Stimulated activated CD4-positive, alpha-beta T cell treated with anti-CD3 and anti-CD28 coated beads, Interleukin-1b, Interleukin-23, amount 100 ng/mL, for 1 hour (primary cell): ENCODE measurements at places on chromosomes 2 and 18.

DNA sequence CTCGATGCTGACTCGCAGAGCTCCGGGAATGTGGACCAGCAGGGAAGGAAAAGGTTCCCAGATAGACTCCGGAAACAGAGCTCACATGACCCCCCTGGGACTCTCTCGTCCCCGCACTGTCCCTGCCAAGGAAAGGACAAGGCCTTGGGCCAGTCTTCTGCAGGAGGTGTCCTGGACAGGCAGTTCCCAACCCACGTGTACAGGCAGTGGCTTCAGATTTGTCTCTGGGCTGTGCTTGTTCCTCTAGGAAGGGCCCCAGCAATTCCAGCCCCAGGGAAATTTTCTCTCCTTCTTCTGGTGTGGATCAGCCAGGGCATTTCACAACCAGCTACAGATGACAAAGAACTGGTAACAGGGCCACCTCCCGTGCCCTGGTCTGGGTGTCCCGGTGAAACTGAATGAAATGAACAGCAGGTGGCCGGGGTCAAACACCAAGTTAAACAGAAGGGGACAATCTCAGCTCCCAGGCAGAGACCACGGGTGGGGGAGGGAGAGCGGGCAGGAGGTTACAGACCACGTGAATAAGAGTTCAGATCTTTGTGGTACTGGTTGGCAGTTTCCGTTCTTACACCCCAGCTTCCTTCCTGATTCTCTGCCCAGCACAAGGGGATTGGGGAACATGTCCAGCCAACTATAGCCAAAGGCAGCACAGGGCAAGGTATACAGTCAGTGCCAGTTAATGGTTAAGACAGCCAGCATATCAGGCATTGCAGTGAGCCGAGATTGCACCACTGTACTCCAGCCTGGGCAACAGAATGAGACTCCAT lies 52.2 kb upstream of the CAB39 start:
- DNase-seq = no peak

DNA sequence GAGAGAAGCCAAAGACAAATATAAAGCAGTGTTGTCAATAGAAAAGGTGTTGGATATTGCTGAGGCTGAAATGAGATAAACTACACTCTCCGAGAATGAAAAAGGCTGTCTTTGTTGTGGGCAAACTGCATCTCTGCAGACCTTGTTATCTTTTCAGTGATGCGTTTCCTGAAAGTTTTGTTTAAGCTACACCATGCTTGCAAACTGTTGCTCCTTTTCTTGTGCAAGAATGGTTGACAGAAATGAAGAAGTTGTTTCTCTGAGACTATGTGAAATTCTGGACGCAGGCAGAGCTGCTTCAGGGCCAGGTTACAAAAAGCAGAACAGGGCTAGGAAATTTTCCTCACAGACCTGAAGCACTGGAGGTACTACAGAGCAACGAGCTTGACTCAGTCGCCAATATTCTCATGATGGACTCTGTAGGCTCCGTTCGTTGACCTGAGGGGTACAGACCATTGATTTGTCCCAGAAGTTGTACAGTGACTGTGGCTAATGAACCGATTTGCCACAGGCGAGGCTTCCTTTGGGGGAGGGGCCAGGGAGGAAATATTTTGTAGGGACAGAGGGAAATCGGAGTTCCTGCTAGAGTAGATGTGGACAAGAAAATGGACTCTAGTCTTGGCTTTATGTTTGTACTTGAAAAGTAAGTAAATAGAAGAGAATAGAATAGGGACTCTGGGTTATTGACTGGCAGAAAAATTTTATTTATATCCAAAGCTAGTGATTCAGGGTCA lies 3.5 kb upstream of the ATL2 start:
- DNase-seq = no peak

GRCh38 chr18:8008033-8008432 lies 440.9 kb downstream of the PTPRM start:
- no peak for DNase-seq

DNA sequence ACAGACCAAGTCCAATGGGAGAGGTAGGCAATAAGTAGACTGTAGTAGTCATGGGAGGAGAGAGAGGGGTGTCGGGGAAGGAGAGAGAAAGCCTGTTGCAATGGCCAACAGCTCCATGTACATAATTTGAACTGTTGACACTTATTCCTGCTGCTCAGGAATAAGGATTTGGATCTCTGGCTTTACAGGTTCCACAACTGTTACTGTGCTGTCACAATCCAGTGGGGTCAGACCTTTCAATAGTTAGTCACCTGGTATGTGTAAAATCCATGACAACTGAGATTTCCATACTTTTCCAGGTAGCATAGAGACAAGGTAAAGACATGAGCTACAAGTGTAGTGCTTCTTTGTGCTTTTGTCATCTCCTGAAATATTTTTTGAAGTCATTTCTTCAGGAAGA lies 47.5 kb upstream of the RIOK3 start:
- DNase-seq = no peak

GRCh38 chr2:85765081-85765731 lies 11.4 kb downstream of the ATOH8 start:
- no peak for DNase-seq

DNA sequence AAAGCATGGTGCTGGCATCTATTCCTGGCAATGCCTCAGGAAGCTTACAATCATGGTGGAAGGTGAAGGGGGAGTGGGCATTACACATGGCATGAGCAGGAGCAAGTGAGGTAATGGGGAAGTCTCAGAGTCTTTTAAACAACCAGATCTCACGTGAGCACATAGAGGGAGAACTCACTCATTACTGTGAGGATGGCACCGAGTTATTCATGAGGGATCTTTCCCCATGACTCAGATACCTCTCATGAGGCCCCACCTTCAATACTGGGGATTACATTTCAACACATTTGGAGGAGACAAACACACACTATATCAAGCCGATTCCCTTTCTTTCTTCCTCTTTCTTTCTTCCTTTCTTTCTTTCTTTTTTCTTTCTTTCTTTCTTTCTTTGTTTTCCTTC lies 47.9 kb upstream of the FANCL start:
- DNase-seq = no peak

GRCh38 chr2:45728458-45728942 lies 77.0 kb downstream of the PRKCE start:
- DNase-seq = no peak

GRCh38 chr2:201777043-201777442 lies 3.7 kb downstream of the ALS2 start:
- no peak for DNase-seq

DNA sequence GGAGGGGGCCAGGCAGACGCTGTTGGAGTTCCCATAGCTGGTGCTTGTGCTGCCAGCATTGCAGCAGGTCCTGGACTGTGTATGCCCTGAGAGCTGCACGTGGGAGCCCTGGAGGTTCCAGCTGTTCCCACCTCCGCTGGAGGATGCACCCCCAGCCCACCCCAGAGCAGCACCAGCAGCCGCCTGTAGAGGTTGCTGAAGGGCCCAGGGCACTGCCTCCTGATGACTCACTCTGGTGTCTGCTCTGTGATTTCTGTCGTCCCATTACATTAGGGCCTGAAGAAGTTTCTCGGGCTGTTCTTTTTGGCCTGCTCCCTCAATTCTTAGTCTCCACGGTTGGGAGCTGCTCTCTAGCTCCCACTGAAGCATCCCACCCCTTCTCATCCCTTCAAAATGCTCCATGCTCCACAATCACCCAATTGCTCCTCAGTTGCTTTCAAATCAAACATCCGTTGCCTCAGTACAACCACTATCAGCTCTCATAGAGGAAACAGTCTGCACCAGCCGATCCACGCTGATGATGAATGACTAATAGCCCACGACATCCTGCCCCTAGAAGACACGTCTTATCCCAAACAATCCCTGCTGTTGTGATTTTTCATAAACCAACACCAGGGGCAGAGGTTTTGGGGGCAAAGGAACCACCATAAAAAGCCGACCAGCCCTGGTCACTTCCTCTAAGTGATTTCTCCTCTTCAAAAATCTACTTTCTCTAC lies 65.2 kb upstream of the RNF152 start:
- DNase-seq = no peak

DNA sequence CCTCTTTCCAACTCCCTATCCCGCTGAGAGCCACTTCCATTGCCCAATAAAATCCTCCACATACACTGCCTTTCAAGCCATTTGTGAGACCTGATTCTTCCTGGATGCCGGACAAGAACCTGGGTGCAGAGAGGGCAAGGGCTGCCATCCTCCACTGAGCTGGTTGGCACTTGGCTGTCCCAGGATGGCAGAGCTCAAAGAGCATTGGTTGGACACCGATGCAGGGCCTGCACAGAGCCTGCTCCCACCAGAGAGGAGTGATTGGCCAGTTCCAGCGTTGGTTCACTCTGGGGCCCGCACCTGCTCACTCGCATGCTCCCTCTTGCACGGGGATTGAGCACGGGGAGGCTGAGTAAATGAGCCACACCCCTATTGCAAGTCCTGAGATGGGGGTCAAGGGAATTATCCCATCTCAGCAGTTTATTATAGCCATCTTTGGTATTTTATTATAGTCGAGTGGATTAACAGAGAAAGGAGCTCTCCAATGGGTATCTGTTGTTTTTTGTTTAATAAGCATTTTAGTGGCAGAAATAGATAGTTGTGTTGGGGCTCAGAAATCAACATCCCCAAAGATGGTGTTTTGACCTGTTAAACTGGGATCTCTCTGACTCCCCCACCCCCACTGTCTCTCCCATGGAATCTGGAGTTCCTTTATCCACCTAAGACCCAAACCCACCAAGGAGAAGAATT lies 19.8 kb upstream of the MGAT4A start:
- no peak for DNase-seq

- DNase-seq = no peak
Observed at GRCh38 chr2:5691221-5691984, 781 bp upstream of the SOX11 start.

DNA sequence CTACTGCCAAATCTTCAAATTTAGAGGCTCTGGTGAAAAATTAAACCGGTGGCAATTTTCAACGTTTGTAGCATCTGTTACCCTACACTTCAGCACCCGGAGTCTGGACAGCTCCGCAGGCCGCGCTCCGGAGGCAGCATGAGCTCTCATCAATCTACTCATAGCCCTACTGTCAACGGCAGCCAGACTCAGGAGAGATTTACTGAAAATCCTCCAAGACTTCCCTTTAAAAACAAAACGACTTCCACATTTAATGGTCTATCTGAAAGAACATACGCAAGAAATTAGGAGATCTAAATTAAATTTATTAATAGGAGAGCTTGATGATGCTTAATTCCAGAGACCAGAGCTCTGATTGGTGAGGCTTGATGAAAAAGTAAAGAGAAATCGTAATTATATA lies 970 bp upstream of the ADCYAP1 start:
- peak; percentile 14 for DNase-seq

DNA sequence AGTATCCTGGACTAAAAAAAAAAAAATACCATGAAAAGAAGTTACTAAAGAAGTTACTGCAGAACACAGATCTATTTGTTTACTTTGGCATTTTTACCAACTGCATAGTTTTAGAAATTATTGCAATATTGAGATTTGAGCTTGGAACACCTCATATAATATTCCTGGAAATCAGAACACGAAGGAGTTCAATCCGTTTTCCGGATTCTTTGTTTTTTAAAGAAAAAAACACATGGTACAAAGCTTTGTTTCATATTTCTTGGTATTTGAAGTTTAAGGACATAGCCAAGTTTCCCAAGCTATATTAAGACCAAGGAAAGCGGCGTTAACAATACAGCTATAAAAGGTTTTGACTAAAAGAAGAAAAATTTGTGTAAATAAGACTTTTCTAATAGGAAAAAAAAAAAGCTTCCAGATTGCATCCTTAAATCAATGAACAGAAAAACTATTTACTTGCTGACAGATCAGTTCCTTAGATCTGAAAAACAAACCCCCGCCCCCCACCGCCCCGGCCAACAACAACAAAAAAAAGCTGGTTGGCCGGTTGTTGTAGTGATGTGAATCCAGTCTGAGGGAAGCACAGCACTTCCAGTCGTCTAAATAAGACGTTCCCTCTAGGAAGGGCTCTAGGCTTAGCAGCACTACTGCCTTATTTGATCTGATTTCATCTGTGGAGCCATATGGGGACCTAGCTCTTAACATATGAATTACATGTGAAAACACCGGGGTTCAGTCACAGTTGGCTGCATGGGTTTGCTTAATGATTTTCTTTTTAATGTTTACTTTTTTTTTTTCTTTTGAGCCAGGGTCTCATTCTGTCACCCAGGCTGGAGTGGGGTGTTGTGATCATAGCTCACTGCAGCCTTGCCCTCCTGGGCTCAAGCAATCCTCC lies 2.5 kb upstream of the RHOB start:
- DNase-seq = no peak

DNA sequence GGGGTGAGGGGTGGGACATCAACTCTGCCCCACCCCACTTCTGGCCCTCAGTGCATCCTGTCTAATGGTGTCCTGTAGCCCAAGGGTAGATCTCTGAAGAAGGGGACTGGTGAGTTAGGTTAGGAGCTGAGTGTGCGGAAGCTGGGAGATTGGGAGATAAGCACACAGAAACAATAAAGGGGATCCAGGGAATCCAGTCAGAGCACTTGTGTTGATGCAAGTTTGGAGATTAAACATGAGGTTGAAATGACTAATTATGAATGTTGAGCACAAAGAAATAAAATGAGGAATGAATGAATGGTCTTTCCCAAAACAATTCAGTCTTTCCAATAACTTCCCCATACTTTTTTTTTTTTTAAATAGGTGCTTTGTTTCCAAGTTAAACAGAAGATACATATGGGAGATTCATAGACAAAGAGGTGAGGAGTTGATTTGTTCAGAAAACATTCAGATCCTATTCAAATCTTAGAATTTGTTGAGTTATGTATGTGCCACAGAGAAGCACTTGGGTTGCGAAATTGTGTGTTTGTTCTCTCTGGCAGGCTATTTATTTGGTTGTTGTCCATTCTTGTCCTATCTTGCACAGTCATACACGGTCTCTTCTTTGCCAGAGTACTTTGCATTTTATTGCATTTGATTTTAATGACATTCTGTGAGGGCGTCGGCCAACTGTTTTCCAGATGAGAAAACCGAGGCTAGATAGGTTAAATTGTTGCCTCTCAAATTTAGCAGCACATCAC lies 31.6 kb upstream of the NABP1 start:
- DNase-seq = no peak

DNA sequence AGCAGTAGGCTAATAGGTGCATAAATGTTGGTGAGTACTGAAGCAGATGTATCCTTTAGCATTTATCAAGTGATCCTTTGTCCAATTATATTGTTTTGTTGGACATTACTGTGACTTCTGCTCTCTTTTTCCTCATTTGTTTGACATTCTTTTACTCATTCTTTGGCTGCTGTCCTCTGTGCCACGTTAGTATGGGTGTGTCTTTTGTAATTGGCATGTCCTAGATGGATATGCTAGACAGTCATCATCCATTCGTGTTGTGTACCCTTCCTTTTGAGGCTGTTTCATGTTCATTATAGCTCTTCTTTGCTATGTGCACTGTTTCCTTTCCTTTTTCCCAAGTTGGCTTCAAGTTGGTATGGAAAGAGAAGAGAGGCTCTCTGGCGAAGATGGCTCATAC lies 284.7 kb downstream of the CYP26B1 start:
- no peak for DNase-seq

DNA sequence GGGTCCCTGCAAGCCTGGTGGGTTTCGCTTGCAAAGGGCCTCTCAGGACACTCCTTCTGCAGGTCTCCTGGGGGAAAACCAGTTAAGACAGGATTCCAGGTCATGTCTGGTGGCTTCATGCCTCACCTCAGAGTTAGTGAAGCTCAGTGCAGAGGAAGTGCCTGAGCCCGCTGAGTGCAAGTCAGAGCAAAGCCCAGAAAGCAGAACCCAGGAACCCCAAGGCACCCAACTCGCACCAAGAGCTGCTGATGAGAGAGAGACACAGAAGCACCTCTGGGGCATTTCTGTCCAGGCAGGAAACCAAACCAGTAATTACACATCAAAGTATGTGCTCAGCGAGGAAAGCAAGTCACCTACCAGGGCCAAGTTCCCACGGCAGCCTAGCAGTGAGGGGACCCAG lies 78.4 kb downstream of the ARHGEF4 start:
- DNase-seq = no peak

GRCh38 chr2:27966466-27966865 lies 75.9 kb downstream of the BABAM2 start:
- no peak for DNase-seq

- no peak for DNase-seq
Observed at GRCh38 chr2:42127425-42128424, 41.4 kb upstream of the EML4 start.
